ENCODE measurements at places on chromosomes 1 and 21. TPM values are rescaled to one million over a fixed set of nuclear protein-coding genes. Genes with fewer than 3 reads are reported as not detected.

CRABP2 gene
- polyA plus RNA-seq: 78.4 TPM

GRCh38 chr1:241846862-241847539, 1.0 kb upstream of the EXO1 start:
- no peak for DNase-seq

DNA sequence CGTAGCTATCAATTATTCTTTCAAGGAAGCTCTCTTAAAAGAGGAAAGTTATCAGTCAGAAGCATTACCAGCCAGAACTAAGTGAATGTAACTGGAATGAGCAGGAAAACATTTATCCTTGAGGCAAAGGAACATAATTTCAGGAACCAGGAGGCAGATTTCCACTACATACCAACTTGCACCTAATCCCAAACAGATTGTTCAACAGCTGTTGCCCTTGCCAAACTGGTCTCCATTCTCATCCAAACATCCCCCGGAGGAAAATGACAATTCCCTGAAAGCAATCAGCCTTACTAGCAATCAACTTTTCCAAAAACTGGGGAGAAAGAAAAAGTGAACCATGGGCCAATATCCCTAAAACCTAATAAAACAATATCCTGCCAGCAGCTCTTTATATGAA, 35.0 kb downstream of the ENAH start:
- DNase-seq: no peak

SLC5A3 gene
- polyA plus RNA-seq: 44.5 TPM
